ENCODE measurements at places on chromosomes 11 and 22.

DNA sequence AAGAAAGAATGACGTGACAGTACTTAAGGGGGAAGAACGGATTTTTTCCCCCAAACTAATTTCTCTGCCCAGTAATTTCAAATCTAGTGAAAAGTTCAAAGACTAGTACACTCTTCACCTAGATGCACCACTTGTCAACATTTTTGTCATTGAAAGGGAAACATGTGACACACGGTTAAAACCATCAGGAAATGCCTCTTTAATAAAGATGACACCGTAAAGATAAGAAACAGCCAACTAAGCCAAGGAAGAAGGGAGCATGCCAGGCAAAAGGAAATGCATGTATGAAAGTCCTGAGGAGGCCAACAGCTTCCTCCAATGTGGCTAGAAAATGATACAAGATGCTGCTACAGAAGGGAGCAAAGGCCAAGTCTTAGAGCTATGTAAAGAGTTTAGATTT is 49.4 kb downstream of the RSF1 start:
- no peak for DNase-seq

DNA sequence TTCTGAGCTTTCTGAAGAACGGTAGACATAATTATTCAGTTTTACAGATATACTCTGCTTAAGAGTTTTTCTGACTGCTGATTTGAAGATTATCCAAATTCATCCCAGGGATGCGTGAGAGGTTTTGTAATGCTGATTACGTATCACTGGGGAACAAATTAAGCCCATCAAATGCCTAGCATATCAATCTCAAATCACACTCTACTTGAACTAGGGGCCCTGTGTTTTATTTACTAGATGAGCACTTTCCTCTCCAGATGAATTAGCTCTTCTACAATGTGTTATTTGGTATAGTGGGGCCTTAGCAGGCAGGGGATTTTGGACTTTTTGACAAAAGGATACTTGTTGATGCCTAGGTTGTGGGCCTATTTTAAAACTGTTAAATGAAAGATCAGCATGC is 177.9 kb downstream of the JRKL start:
- DNase-seq: no peak

- no peak for DNase-seq
These were observed 1.9 kb downstream of the CLDN5 start for GRCh38 chr22:19522190-19522880.

DNA sequence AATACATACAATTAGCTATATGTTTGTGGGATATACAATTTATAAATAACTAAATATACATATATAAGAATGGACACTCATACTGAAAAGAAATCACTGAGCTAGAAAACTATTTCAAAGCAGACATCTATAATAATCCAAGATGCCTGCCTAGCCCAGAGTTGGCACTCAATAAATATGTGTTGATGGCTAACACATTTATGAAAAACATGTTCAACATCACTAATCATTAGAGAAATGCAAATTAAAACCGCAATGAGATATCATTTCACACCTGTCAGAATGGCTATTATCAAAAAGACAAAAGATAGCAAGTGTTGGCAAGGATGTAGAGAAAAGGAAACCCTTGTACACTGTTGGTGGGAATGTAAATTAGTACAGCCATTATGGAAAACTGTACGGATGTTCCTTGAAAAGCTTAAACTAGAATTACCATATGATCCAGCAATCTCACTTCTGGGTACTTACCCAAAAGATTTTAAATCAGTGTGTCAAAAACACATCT is 29.8 kb downstream of the POU2AF1 start:
- no peak for DNase-seq

GRCh38 chr22:24406322-24407277 is 20.8 kb upstream of the ADORA2A start:
- DNase-seq: no peak

- DNase-seq: no peak
These were observed 427.5 kb upstream of the CCDC90B start for GRCh38 chr11:83713708-83714107.

Measured in stimulated activated CD4-positive, alpha-beta T cell treated with anti-CD3 and anti-CD28 coated beads, TNF-alpha, amount 100 ng/mL, for 1 hour (primary cell).